ENCODE measurements at places on chromosomes 16 and 17.

DNA sequence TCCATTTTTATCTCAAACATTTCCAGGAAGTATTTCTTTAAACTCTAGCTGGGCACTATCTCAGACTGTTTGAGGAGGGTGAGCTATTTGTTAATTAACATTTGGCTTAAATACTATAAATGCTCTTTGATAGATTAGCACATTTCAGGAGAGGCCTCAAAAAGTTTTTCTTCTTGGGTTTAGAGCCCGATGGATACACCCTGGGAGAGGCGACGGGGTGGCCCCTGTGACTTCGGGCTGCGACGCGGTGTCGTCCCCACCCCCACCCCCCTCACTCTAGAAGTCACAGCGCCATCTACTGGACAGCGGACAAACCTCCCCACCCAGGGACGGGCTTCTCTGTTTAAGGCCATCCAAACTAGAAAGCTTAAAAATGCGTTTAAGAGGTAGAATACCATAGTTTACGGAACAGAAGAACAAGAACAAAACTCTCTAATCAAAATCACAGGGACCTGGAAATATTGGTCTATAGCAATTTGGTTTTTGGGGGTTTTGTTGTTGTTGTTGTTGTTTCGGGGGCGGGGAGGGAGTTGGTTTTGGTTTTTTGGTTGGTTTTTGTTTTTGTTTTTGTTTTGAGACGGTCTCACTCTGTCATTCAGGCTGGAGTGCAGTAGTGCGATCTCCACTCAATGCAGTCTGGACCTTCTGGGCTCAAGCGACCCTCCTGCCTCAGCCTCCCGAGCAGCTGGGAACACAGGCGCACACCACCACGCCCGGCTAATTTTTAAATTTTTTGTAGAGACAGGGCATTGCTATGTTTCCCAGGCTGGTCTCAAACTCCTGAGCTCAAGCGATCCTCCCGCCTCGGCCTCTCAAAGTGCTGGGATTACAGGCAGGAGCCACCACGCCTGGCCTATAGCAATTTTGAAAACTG, 254.4 kb downstream of the C16orf95 start:
- peak; percentile 71 for DNase-seq

- peak; percentile 43 for DNase-seq
Observed at GRCh38 chr16:84117494-84117843, 727 bp upstream of the MBTPS1 start.

- DNase-seq = no peak
Observed at GRCh38 chr16:31471241-31471874, 594 bp upstream of the TGFB1I1 start.

- no peak for DNase-seq
Observed at GRCh38 chr17:49762151-49762941, 1.6 kb downstream of the FAM117A start.

DNA sequence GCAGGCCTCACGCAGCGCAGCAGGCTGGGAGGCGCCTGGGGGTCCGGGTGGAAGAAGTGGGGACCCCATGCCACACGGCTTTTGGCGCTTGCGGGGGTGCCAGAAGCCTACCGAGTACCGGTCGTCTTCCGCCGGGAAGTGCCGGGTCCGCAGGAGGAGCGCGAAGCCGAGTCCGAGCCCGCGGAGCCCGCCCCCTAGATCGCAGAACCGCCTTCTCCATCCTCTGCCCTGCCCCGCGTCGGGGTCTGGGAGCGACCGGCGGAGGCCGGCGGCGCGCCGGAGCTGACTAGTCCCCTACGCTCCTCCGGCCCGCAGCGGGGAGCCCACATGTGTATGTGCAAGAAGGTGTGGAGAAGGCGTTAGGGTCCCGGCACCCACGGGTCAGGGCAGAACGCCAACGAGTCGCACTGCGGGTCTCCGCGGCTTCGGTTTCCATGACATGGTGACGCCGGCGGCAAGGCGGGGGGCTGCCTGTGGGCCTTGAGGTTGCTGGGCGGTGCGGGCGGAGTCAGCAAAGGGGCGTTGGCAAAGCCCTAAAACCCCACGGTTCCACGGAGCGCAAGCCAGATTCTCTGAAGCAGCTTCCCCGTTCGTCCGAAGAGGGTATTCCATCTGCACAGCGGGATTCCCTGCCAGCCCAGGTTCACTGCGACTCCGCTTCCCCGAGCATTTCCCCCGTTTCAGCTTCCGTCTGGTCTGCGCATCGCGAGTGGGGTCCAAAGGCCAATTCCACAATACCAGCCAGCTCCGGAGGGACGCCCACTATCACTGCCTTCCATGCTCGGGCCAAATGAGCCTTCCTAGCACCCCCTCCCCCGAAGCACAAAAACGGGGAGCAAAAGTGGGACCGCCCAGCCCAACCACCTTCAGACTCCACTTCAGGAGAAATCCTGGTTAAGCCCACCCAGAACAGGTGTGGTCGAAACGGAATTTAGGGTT, 2.3 kb upstream of the LHX1 start:
- DNase-seq = no peak

- no peak for DNase-seq
Observed at GRCh38 chr17:1727876-1728630, 3.5 kb downstream of the WDR81 start.

GRCh38 chr16:67430977-67431774, at the start of gene HSD11B2:
TSS of gene HSD11B2 (plus strand) at chr16:67431121. CDS start at chr16:67431249, 128 bp downstream.
- peak; percentile 63 for DNase-seq

- DNase-seq = peak; percentile 92
Observed at GRCh38 chr16:50548125-50548908, at the start of gene NKD1. TSS of gene NKD1 (plus strand) at chr16:50548396. CDS start at chr16:50548554, 158 bp downstream.

DNA sequence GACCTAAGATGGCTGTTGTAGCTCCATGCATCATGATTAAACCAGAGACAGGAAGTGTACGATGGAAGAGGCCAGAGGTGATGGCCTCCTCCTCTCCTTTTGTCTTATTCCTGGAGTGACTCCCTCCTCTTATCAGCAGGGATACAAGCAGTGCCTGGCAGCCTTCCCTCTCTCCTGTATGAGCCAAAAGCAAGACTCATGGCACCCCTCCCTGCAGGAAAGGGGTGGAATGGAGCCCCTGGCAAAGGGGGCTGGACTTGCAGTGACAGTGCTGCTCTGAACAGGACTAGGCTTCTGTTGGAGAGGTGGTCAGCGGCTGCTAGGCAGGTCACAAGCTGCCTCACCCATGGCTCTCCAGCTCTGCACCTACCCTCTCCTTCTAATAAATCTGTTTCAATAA, 8.4 kb downstream of the TXNL4B start:
- DNase-seq = no peak

- DNase-seq = no peak
Observed at GRCh38 chr16:46970089-46970488, 3.4 kb downstream of the DNAJA2 start.

GRCh38 chr17:55730380-55730779, 7.7 kb upstream of the TMEM100 start:
- DNase-seq = no peak

DNA sequence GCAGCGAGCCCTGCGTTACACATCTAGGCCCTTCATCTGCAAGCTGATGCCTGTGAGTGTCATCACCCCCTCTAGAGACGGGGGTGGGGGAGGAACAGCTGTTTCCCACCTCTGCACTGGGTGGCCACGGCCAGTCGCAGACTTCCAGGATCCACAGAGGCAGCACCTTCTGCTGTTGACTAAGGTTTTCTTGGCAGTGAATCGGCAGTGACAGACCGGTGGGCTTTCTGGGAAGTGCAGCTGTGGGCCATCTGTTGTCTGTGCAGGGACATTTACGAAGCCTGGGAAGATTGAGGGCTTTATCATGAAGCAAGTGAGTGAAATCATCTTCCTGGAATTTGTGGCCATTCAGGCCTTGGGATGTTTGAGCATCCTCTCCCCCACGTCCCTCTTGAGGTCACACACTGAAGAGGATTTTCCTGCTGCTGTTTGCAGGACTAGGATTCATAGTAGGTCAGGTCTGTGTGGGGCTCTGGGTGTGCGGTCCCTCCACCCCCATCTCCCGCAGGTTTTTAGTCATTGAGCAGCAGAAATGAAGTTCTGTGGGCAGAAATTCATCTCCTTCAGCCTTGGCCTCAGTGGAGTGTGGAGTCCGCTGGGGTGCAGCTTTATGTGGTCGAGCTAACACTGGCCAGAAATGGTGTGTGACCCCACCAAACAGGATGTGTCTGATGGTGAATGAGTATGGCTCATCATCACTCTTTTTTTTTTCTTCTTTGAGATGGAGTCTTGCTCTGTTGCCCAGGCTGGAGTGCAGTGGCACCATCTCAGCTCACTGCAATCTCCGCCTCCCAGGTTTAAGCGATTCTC, 12.0 kb downstream of the PGS1 start:
- DNase-seq = no peak

GRCh38 chr17:77109764-77110359, 30.9 kb upstream of the SEC14L1 start:
- DNase-seq = no peak

DNA sequence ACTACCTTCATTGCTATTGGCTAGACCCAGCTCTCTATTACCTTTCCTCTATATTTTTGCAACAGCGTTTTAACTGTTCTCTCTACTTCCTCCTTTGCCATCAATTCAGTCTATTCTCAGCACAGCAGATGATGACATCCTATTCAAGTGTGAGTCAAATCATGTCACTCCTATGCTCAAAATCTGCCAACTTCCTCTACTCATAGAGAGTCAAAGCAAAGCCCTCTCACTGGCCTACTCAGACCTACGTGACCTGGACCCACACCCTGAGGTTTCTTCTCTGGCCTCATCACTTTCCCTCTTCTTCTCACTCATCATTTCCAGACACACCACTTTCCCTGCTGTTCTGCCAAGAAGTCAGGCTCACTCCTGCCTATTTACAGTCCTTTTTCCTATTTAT, 289.0 kb upstream of the AXIN2 start:
- no peak for DNase-seq

DNA sequence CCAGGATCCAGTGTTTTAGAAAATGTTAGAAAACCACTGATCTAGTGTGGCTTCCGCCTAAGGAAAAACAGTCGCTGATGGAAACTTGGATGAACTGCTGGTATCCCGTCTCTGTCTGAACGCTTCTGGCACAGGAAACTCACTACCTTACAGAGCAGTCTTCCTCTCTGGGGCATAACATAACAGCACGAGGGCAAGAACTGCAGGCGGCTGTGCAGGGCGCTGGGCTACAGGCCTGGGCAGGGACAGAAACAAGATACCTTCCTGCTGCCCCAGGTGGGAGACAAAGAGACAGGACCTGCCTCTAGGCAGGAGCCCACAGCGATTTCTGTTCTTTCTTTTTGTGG, 10.5 kb downstream of the MXRA7 start:
- no peak for DNase-seq

DNA sequence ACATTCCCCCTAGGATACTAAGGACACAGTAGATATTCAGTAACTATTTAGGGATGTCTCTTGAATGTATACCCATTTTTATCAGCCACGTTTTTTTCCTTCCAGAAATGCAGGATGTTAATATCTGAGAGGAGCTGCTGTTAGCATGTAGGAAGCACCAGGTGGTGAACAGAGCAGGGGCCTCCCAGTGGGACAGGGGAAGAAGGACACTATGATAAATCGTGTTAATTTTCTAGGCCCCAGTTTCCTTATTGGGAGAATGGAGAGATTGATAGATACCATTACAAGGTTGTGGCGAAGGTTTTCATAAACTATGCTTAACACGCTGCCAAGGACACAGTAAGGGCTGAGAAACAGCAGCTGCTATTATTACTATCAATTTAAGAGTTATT, 45.4 kb downstream of the PRSS54 start:
- DNase-seq = no peak

All from GM12891 (cell line).